ENCODE measurements at places on chromosomes 3 and 15.

DNA sequence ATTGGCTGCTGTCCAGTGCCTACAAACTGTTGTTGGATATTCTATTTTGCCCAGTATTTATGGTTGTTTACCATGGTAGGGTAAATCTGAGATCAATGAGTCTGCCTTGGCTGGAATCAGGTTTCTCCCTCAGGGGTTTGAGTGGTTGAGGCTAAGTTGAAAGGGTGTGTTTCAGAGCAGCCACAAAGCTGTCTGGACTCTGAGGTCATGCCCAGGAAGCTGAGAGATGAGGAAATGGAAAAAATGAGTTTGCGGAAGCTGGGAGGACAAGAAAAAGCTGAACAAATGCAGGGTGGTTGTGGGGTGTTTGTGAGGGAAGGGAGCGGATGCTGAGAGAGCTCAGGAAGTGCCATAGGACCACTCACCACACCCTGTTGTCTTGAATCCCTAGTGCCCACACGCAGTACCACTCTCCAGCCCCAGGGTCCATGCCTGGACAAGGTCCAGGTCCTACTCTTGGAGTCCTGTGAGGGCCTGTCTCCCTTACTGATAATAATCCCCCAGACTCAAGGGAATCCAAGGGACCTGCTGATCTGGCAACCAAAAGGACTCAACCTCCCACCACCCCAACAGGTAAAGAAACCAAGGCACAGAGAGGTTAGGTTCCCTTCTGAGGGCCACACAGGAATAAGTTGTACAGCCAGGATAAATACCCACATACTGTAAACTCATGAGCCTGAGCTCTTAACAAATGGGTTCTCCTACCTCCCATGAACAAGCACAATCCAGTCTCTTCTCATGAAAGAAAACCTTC, 81.6 kb downstream of the PPCDC start:
- no peak for DNase-seq

DNA sequence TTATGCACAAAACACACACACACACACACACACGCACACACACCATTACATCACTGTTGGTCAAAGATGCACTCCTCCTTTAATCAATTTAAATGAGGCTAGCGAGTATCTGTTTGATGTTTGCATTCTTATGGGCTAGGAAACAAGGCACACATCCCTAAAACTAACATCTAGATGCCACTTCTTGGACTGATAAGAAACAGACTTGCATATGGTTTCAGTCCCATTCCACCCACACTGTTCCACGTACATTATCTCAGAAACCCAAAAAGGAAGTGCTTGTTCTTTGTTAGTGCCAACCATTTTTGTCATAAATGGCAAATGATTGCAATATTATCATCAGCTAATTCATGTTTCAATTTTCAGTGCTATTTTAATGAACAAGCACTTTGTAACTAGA, 69.5 kb downstream of the CCR1 start:
- no peak for DNase-seq

DNA sequence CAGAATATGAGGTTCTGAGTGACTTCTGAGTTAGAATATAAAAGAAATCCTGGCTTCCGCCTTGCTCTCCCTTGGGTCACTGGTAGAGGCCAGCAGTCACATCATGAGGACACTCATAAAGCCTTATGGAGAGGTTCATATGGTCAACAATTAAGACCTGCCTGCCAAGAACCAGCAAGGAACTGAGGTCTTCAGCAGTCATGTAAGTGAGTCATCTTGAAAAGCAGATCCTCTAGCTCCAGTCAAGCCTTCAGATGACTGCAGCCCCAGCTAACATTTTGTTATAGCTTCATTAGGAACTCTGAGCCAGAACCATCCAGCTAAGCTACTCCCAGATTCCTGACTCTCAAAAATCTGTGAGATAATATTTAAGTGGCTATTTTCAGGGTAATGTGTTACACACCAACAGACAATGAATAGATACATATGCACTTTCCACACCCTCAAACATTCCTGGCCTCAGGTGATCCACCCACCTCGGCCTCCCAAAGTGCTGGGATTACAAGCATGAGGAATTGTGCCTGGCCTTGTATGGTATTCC, 447.2 kb downstream of the SHQ1 start:
- no peak for DNase-seq

- no peak for DNase-seq
These were observed 73.9 kb downstream of the TTBK2 start for GRCh38 chr15:42846647-42847046.

- DNase-seq, result no peak
These were observed 42.3 kb upstream of the XIRP1 start for GRCh38 chr3:39234651-39235050.

DNA sequence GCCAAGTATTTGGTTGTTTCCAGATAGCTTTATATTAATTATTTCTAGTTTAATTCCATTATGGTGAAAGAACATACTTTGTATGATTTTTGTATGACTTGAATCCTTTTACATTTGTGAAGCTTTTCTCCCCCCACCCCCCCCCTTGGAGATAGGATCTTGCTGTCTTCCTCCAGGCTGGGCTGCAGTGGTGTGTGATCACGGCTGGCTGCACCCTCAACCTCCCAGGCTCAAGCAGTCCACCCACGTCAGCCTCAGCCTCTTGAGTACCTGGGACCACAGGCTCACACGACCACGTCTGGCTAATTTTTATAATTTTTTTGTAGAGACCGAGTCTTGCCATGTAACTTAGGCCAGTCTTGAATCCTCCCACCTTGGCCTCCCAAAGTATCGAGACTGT, 29.5 kb downstream of the ARL8B start:
- DNase-seq, result no peak

DNA sequence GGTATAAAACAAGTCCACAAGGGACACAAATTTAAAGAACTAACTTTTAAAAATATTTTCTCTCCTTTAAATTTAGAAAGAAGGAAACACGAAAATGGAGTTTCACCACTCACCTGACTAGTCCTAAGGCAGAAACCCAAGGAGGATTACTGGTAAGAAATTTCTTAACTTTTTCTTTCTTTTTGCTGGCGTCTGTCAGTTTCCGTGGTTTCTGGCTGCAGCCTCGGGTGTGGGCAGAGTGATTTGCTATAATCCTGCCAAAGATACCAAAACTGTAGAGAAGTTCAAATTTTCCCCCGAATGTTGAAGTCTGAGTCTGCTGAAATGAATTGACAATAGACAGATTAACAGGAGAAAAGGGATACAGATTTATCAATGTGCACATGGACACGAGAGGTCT, 843.6 kb upstream of the ALCAM start:
- DNase-seq, result no peak

DNA sequence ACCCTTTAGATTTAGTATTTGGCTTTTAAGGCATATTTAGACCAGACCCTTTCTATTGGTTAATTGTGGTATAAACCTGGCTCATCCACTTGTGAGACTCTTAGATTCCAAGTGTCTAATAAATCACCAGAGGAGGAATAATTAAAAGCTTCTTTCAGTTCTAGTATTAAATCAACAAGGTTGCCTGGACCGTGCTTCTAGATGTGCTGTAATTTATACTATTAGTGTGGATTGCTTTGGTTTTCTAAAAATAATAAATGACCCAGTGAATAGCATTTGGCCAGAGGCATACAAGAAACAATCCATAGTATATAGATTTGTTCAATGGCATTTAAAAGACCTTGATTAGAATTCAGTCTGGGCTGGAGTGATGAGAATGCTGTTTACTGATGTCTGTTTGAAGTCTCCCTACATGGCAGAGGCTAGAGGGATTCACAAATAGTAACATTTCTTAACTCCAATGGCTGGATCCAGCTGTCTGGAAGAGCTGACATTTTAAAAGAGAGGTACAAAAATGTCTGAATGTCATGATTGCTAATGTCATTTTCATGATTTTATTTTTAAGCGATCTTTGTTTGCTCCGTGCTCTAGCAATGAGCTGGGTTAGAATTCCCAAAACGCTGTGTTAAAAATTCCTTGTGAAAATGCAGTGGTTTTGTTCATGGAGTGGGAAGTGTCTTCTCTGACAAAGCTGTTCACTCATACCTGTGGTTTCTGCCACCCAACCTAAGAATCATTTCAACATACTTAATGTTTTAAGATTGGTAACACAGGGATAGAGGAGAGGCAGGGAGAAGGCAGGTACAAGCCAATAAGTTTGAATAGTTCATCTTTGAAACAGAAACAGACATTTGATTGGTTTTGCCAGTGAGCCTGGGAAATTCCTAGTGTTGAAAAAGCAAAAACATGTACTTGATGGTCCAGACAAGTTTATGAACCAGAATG, 89.9 kb downstream of the RBMS3 start:
- DNase-seq, result no peak

GRCh38 chr3:100789579-100789978, 80.3 kb downstream of the TFG start:
- DNase-seq, result no peak

Data from activated T-cell treated with anti-CD3 and anti-CD28 coated beads, Interleukin-2, amount 50 U/mL, for 1 hour (primary cell).